ENCODE measurements at places on chromosomes 13 and 19.

GRCh38 chr19:15399635-15400034 lies 19.2 kb downstream of the AKAP8L start:
- no peak for DNase-seq

GRCh38 chr19:1272423-1273262 lies 2.7 kb upstream of the FAM174C start:
- no peak for DNase-seq

GRCh38 chr13:106814463-106814862 lies 246.5 kb upstream of the ARGLU1 start:
- DNase-seq, result no peak

GRCh38 chr19:41224632-41225031 lies 5.6 kb downstream of the AXL start:
- DNase-seq, result no peak

DNA sequence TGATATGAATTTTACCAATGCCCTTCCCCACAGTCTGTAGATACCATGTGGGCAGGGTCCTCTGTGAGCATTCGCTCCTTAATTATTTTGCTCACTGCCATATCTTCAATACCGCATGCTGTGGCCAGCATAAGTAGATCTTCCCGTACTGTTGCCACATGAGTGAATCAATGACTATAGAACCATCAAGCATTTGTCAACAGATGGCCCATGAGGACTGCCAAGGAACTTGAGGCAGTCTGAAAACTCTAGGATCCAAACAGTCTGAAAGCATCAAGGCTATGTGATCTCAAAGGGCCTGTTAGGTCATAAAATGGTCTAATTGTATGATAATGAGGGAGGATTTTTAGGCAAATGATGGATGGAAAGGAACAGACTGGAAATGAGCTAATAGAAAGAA lies 27.4 kb upstream of the GPR12 start:
- DNase-seq, result no peak

GRCh38 chr13:42984691-42985090 lies 7.3 kb downstream of the EPSTI1 start:
- DNase-seq, result no peak

DNA sequence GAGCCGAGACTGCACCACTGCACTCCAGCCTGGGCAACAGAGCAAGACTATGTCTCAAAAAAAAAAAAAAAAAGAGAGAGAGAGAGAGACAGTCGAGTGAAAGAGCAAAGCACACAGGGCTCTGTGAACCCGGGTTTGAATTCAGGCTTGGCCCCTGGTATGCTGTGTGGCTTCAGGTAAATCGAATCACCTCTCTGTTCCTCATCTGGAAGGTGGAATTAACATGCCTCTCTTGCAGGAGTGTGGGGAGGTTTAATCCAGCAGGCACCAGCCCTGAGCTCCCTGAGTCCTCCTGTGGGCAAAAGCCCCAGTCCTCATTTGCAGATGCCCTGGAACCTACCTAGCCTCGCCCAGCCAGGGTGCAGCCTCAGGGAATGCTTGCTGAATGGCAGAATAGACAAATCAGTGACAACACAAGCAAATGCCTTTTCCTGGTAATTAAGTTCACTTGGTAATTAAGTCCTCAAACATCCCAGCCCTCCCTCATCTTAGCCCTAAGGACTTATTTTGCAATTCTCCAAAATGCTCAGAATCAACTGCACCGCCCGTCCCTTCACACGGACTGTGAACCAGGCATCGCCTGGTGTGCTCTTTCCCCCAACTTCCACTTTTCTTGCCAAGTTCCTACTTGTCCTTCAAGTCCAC lies 4.6 kb upstream of the ZNRF4 start:
- DNase-seq, result no peak

DNA sequence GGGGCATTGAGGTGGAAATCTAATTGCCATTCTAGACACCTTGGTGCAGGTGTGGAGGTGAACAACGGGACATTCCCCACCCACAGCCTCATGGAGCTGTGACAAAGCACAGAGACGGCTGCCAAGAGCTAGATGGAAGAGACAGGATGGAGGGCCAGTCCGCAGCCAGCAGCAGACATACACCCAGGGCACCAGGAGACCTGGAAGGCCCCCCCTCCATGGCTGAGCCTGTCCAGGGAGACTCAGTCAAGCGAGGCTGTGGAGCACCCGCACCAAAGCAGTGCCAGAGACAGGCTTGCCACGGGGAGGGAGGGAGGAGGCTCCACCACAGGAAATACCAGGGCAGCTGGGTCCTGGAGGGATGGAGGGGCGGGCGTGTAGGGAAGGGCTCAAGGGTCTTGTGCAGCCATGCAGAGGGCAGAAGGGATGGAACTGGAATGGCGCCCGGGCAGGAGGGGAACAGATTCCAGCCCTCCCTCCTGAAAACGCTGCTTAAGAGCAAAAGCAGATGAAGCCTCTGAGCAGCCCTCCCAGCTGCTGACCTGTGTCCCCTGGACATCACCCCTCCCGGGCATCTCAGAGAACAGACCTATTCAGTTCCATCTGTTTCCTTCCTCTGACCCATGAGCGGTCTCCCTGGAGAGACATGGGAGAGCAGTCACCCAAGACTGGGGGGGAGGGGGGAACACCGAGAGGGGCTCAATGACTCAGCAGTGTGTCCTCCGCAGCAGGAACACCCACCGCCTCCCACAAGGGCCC lies 14.4 kb downstream of the EPS15L1 start:
- DNase-seq, result no peak

DNA sequence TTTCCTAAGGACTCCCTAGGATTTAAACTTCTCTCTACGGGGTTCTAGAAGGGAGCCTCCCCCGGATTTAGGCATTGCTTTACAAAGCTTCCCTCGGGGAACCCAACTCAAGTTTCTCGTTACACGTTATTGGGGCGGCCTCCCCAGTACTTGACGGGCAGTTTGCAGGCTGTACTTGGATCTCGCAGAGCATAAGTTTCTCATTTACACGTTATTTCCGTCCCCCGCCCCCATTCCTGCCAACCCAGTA lies 584 bp downstream of the SMG9 start:
- no peak for DNase-seq

- DNase-seq, result no peak
Observed at GRCh38 chr13:90414691-90415596, 932.5 kb upstream of the MIR17HG start.

- DNase-seq, result no peak
Observed at GRCh38 chr13:45142440-45143345, 22.4 kb downstream of the GTF2F2 start.

DNA sequence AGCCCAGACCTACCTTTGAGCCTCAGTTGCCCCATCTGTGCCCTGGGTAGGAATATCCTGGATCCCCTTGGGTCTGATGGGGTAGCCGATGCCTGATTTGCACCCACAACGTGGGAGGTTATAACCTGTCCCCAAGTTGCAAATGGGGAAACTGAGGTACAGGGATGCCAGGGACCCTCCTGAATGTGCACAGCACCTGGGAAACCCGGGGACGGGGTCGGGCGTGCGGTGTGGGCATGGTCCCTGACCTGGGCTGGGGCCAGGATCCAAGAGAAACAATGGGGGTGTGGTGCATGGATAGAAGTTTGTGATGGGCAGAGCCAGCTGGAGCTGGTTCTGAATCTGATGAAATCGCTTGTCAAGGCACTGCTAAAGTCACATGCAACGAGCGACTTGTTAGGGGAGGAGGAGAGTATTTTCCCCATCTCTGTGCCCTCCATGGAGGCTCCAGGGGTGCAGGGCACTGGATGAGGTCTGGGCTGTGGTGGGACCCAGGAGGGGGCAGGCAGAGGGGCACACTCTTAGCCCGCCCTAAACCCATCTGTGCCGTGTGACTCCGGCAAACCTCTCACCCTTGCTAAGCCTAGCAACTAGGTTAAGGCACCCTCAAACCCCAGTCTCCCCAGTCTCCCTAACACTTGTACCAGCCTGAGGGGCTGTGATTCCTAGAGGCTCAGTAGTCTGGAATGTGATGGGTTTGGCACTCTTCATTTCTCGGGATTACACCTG lies 749 bp downstream of the GDF15 start:
- no peak for DNase-seq

DNA sequence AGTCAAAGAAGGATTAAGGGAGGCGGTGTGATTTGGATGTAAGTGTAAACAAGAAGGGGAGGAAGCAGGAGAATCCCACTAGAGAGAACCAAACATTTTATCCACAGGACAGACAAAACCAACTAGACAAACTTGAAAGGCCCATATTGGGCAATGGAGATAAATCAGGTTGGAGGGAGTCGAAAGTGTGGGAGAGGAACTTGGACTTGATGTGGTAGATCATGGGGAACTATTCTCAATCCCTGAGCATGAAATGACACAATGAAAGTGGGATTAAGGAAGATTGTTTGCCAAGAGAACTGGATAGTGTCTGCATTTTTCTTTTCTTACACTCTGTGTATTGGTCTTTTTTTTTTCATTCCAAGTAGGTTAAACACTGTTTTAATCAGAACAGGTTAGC lies 17.9 kb downstream of the GPR183 start:
- DNase-seq, result no peak

- DNase-seq, result no peak
Observed at GRCh38 chr19:40799558-40800338, 757 bp downstream of the EGLN2 start.

- no peak for DNase-seq
Observed at GRCh38 chr13:111361873-111362648, 41.6 kb downstream of the TEX29 start.

DNA sequence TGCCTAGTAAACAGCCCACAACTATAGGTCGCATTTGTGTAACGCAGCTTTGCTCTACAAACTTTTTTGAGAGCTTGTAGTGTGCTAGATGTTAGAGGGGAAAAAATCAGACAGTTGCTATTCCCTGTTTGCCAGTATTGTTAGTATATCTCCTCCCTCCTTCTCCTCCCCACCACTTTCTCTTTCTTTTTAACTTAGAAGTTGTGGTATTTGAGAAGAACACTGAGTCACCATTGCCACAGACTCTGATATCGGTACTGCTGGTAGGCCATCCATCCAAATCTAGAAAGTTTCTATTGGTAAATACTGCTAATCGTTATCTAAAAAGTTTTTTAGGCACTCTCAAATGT lies 666 bp downstream of the POMP start:
- DNase-seq, result no peak

GRCh38 chr19:18662972-18663732 lies 20.3 kb upstream of the CRTC1 start:
- DNase-seq, result no peak

DNA sequence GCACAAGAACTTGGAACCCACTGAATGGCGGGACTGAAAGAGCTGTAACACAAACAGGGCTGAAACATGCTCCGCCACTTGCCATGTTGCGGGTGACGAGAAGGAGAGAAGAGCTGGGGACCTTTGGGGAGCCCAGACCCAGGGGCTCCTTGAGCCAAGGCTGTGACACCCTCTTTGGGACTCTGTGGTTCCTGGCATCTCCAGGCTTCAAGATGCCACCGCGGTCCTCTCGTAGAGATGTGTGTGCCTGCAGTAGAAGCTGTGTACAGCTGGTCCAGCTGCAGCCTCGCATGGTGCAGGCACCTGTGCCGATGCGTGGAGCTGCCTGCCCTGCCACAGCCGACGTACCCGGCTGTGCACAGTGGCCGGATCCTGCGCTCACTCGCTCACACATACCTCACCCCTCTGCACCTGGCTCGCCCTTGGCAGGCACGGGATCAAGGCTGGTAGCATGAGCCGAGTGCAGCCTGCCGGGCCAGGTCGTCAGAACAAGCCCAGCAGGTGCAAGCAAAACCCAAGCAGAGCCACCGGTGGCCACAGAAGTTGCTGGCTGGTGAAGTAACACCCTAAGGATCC lies 1385.8 kb downstream of the PCDH9 start:
- DNase-seq, result no peak

DNA sequence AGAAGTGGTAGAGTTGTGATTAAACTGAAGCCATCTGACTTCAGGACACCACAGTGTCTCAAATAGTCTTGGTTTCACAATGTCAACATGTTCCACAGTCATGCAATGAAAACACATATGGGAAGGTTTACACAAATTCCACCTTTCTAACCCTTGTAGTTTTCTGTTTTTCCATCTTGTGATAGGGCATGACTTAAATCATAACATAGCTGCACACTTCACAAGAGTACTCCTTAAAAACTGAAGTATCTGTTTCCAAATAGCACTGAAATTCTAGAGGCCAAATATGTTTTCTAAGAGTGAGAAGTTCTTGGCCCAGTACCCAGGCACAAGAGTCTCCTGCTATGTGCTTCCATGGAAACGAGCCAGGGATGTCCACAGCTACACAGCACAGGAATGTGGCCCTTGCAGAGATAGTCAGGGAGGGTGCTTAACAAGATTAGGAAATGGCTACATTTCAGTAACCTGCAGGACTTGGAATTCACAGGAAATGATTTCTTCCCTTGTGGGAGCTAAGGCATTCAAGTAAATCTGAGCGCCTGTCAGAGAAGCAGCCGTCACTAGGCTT lies 269.1 kb downstream of the NDFIP2 start:
- DNase-seq, result peak; percentile 41

- DNase-seq, result no peak
Observed at GRCh38 chr13:24064371-24064770, 96.1 kb upstream of the SPATA13 start.

- DNase-seq, result no peak
Observed at GRCh38 chr13:90806892-90807291, 540.6 kb upstream of the MIR17HG start.

- DNase-seq, result no peak
Observed at GRCh38 chr13:99738626-99739025, 232.9 kb downstream of the ZIC5 start.

- DNase-seq, result no peak
Observed at GRCh38 chr13:21529146-21529893, 70.2 kb upstream of the ZDHHC20 start.

- peak; percentile 67 for DNase-seq
Observed at GRCh38 chr19:55638864-55639359, 1.9 kb upstream of the ZNF580 start.

GRCh38 chr13:33968520-33969507 lies 150.9 kb downstream of the RFC3 start:
- DNase-seq, result no peak

- DNase-seq, result no peak
Observed at GRCh38 chr13:65368832-65369231, 1861.3 kb downstream of the PCDH9 start.

- peak; percentile 97 for DNase-seq
Observed at GRCh38 chr19:47243776-47244547, 12.4 kb upstream of the CCDC9 start.

DNA sequence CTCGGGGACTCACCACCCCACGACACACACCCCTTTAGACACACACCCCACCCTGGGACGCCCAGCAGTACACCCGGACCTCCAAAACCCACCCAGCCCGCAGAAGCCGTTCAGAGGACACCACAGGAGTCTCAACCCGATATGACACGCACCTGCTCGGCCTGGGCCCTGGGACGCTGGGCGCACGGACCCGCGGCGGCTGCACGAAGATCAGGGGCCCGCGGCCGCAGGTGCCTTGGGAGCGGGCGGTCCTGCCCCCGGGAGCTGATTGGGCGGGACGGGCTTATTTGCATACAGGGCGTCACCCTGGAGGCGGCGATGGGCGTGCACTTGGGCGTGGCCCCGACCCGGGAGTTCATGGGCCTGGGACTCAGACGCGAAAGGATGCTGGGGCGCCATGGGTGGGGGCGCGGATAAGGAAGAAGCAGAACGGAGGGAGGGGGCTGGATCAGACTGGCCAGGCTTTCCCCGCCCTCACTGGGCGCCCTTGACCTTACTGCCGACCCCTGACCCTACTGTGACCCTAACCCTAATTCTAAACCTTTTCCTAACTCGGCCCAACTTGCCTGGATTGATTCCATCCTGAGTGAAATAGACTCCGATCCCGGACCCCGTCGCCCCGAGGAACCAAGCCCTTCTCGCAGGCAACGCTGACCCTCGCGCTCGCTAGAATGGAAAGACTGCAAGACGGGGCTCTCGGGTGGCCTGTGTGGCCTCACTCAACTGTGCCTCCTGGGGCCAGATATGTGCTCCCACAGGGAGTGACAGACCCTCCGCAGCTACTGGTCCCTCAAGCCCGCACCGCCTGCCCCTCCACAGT lies at the start of gene MEF2B:
Gene MEF2B, minus strand, starts transcription at position 211 of the 820 bp plus-strand sequence. CDS start 19,528 bp downstream, outside the sequence.
- DNase-seq, result peak; percentile 94

All from H9 (cell line).